ENCODE measurements at places on chromosomes 16 and 17.

DNA sequence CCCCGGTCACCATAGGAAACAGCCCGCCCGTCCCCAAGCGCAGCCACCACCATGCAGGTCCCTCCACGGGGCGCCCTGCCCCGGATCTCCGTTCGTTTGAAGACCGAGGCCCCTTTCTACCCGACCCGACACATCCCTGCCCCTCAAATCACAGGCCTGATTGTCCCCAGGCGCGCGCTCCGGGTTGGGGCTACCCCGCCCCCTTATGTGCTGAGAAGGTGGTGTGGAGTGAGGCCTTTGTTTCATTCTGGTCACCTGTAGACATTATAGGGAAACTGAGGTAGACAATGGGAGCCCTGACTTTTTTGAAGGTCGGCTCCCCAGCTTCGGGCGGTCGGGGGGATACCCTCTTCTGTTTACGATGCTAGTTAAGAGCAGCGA is 763 bp upstream of the ACTG1 start:
- DNase-seq, result peak; percentile 78

- DNase-seq, result no peak
These were observed 139.1 kb upstream of the CACNG3 start for GRCh38 chr16:24116989-24117388.

- no peak for DNase-seq
These were observed 37.7 kb downstream of the BRIP1 start for GRCh38 chr17:61825448-61826137.

DNA sequence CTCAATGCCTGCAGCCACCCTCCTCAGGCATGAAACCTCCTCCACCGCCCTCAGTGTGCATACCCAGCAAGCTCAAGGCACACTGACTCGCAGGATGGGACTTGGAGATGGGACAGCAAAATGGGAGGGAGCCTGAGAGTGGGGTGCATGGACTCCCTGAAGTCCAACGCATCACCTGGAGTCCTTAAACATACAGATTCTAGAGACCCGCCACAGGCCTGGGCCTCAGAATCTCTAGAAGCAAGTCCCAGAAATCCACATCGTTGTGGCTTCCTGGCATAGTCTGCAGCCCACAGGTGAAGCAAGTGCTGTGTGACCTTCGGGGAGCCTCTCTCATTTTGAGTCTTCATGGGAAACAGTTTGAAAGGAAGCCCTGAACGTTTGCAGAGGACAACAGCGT is 3.6 kb upstream of the TBX21 start:
- DNase-seq, result no peak

- DNase-seq, result no peak
These were observed 15.8 kb upstream of the SRCIN1 start for GRCh38 chr17:38621538-38621937.

- DNase-seq, result no peak
These were observed 215.3 kb upstream of the KIF2B start for GRCh38 chr17:53607475-53607874.

DNA sequence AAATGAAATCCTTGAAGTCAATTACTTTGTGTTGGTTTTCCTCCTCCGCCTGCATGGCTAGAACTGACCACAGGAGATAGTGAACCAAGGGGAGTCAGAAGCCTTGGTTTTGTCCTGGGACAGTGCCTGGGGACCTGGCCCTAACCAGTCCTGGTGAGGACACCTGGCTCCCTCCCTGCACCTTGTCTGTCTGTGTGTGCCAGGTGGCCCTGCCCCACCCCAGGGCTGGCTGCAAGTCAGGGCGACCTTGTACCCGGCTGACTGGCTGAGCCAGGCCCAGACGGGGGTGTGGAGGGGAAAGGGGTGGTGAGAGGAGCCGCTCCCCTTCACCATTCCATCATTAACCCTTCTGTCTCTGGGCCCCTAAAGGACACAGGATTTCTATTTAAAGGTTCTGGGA is 3.4 kb downstream of the RAPGEFL1 start:
- DNase-seq, result no peak

All from stimulated activated CD4-positive, alpha-beta T cell treated with anti-CD3 and anti-CD28 coated beads, Interleukin-15, amount 100 ng/mL, for 24 hours (primary cell).